ENCODE measurements at places on chromosomes 7 and 10.
A peak's percentile ranks its signal among the peaks of the same experiment; 100 is the strongest.

GRCh38 chr10:130221456-130222375, 85.5 kb downstream of the GLRX3 start:
- DNase-seq, result no peak

GRCh38 chr10:37831495-37832333, 25.7 kb downstream of the ZNF248 start:
- DNase-seq, result no peak

- DNase-seq, result no peak
Measured at GRCh38 chr7:117250801-117251200, 72.1 kb downstream of the WNT2 start.

DNA sequence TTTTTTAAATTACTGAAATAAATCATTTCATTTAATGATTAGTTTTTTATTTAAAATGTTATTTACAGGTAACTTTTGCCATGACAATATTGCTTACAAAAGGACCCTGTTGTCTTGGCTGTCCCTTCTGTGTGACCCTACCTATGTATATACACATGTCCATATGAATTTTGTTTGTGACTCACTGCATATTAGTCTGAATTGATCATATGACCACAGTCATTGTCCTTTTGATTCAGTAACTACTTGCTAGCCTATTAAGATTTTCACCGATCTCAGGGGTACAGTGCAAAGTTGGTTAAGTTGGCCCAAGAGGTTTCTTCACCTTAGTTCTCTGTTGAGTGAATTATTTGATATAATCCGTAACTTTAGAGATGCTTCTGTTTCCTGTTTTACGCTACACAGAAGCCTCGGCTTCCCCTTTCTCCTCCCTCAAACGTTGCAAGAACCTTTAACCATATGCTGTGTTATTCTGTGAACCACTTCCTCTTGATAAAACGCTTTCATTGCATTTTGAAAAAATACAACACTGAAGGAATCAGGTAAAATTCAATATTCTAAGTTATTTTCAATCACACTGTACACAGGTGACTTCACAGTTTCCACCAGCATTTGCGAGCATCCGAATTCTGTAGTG, 43.9 kb downstream of the APBB1IP start:
- DNase-seq, result peak; percentile 85

DNA sequence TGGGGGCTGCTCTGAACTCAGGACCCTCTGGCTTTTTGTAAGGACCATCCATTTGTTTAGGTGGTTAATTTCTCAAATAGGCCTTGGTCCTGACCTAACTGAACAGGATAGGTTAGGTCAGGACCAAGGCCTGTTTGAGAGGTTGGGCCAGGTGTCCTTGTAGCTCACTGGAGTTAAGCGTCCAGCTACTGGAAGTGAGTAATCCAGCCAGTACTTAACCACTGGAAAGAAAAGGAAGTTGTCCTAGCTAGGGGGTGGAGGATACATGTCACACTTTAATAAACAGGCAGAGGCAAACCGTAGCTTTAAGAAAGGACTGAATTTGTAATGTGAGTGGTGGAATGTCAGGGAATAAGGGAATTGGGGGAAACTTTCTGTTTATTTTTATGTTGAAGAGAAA, 96.0 kb downstream of the GPR85 start:
- no peak for DNase-seq

GRCh38 chr7:53110425-53110824, 75.0 kb downstream of the POM121L12 start:
- no peak for DNase-seq

GRCh38 chr10:80690434-80690833, 152.7 kb downstream of the SH2D4B start:
- no peak for DNase-seq

GRCh38 chr7:22378199-22378980, 21.4 kb upstream of the RAPGEF5 start:
- no peak for DNase-seq

DNA sequence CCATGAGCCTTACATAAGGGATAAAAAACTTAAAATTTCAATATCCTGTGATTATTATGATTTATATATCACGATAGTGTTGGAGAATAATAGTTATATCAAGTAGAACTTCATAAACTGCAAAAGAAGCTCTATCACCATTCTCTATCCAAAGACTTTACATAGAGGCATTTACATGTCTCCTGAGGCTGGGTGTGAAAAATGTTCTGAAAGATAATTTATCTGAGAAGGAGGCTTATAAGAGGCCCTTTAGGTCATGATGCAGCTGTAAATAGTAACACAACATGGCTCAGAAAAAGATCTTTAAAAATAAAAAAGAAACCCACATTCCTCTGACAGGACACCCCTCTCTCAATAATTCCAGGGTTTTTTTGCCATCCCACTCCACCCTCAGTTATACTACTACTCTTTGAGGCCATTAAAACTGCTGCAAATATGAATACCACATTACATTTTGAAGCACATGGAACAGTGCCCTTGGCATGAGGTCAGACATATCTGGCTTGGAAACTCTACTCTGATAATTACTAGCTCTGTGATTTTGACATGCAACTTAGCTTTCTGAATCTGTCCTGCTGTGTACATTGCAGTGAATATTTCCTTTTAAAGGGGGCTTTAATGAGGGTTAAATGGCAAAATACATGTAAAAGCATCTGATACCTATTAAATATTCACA, 55.5 kb downstream of the SLC16A12 start:
- no peak for DNase-seq

DNA sequence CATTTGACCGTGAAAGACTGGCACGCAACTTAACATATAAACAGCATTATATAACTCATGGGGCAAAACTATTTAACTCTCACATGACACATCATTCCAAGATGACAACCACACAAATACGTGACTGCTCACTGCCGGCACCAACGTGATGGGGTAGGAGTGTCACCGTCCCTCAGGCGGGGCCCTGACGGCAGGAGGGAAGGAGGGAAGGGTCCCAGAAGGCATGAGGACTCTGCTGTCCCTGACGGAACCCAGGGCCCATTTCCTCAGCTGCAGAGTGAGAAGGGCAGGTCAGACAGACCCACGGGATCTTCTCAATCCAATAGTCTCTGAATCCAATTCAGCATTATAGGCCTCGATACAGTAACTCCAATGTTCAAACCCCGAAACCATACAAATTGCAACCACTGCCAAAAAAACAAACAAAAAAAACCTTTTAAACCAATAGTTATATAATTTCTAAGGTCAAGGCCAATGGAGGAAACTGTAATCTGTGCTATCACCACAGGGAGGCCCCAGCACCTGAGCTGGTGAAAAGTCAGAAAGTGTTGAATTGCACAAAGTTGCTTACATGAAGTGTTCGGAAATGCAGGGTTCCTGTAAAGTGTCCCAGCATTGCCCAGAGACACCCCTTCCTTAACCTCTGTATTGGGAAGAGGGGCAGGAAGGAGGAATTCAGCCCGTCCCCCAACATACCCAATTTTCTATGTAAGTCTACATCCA, 137.4 kb downstream of the TNS3 start:
- DNase-seq, result peak; percentile 47

GRCh38 chr10:100748231-100749058, 3.1 kb downstream of the PAX2 start:
- DNase-seq, result peak; percentile 50

DNA sequence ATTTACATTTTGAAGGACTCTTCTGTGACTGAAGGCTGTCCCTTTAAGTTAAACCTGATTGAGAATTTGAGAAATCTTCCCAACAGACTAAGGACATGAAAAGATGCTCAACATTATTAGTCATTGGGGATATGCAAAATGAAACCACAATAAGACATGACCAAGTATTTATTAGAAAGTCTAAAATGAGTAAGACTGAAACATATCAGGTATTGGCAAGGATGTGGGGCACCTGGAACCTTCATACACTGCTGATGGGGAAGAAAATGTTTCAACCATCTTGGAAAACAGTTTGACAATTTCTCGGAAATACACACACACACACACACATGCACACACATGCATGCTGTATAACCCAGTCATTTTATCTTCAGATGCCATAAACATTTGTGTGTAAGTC, 132.1 kb upstream of the CDK6 start:
- DNase-seq, result no peak

- no peak for DNase-seq
Measured at GRCh38 chr10:47253651-47254375, 46.2 kb upstream of the GDF10 start.

GRCh38 chr7:151851145-151851751, 25.7 kb downstream of the PRKAG2 start:
- DNase-seq, result peak; percentile 79

GRCh38 chr10:69865450-69865849, 63.7 kb downstream of the COL13A1 start:
- DNase-seq, result no peak

DNA sequence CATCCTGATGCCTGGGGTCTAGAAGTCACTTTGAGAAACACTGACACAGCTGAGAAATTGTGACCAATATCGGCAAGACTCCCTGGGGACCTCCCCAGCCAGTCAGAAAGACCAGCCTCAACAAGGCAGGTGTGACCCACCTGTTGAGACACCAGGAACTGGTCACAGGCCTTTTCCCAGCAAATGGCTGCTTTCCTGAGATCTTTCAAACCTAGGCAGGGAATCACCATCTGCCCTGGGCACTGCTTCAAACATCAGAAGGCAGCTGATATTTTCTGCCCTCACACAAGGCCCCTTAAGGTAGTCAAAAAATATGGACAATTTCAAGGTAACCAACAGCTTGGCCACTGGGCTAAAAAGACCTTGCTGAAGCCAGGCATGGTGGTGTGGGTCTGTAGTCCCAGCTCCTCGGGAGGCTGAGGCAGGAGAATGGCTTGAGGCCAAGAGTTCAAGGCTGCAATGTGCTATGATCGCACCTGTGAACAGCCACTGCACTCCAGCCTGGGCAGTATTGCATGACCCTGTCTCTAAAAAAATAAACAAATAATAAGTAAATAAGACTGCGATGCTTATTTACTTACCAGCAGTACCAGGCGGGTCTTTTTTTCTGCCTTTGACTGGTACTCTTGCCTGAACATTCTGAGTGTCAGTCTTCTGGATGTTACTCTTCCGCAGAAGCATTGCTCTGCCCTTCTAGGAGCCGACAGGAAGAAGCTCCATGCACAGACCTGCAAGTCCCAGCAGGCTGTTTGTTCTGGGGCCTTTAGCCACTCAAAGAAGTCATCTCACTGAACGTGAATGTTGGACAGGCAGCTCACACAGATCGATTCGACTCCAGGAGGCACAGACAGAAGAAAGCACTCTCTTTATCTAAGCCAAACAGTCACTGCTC, 59.7 kb downstream of the SORBS1 start:
- DNase-seq, result no peak

DNA sequence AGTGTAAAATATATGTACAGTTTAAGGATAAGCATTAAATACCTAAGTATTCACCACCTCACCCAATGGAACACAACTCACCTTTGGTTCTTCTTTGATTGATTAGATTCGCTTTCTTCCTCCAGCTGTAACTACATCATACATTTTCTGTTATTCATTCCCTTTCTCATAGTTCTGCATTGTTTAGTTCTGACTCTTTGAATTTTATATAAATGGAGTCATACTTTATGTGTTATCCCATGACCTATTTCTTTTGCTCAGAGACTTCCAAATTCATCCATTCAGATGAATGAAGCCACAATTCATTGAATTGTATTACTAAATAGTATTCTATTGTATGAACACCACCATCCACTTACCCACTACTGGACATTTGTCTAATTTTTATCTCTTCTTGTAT, 12.3 kb downstream of the THNSL1 start:
- DNase-seq, result no peak

DNA sequence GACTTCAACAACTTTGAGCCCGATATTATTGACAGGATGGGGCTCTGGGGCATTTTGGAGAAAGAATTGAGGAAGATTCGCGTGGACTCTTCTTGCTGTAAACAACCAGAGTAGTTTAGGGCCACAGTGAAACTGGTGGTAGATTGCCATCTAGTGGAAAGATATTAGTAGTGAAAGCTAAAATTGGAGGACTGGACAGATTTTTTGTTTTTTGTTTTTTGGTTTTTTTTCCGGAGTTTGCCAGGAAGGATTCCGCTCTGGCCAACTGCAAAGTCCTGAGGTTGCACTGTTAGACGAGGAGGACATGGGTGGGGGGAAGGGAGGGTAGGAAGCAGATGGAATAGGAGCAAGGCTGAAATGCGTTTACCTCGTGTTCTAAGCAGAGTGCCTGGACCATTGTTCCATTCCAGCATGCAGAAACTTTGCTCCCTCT, 11.7 kb downstream of the NOBOX start:
- peak; percentile 74 for DNase-seq

DNA sequence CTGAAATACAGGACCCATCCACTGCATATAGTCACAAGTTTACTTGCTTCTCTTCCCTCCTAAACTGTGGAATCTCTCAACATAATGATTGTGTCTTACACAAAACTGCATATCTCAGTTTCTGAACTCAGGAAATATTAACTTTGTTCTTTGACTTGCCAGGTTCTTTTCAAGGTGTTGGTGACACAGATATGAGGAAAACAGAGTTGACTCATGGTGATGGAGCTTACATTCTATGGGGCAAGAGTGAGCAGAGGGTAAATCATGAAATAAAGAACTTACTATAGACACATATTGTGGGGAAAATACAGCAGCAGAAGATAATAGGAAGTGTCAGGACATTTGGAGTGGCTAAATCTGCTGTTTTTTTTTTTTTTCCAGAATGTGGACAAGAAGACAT, 72.5 kb upstream of the IGFBP3 start:
- no peak for DNase-seq

- no peak for DNase-seq
Measured at GRCh38 chr7:119256446-119257131, 1016.4 kb upstream of the KCND2 start.

- no peak for DNase-seq
Measured at GRCh38 chr7:30911561-30911969, at the start of gene AQP1. Gene AQP1, plus strand, starts transcription at chr7:30911853. Its CDS starts 57 bp downstream, at chr7:30911910.

GRCh38 chr7:112726076-112726475, 64.1 kb downstream of the TMEM168 start:
- DNase-seq, result no peak

DNA sequence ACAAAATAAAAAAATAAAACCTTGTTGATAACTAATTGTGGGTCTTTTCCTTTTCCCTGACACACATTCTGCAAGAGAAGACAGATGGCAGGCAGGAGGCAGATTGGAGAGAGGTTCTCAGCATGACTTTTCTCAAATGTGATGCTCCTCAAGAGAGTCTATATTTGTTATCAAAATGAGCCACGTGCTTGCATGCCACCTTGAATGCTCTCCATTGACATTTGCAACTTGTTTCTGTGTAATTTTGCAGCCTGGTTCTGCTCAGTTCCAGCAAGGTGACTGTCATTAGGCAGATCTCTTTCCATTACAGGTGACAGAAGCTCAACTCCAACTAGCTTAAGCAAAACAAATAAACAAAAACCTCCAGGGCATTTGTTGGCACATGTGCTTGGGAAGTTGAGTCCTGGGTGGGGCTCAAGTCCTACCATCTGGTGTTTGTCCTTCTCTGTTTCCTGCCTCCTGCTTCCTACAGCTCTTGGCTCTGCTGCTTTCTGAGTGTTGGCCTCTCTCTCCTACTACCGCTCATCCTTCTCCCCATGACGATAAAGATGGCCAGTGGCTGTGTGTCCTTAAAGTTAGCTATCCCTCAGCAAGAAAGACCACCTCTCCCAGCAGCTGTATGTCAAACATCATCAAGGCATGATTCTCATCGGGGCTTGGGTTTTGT, 56.7 kb downstream of the GRK5 start:
- DNase-seq, result no peak
